ENCODE measurements at places on chromosomes 12 and 14.

- DNase-seq = no peak
Measured at GRCh38 chr12:51821440-51822260, 26.9 kb downstream of the FIGNL2 start.

- no peak for DNase-seq
Measured at GRCh38 chr14:65790172-65790815, 377.8 kb downstream of the FUT8 start.

- DNase-seq = no peak
Measured at GRCh38 chr14:34883954-34884353, 8.8 kb upstream of the BAZ1A start.

- DNase-seq = peak; percentile 39
Measured at GRCh38 chr14:77375973-77376770, 722 bp downstream of the TMED8 start.

- no peak for DNase-seq
Measured at GRCh38 chr12:108491256-108491655, 23.8 kb upstream of the FICD start.

- no peak for DNase-seq
Measured at GRCh38 chr12:93896427-93896826, 219.3 kb downstream of the CRADD start.

- no peak for DNase-seq
Measured at GRCh38 chr12:67741270-67741669, 92.7 kb downstream of the DYRK2 start.

- peak; percentile 43 for DNase-seq
Measured at GRCh38 chr14:72906879-72907278, 13.0 kb upstream of the DPF3 start.

DNA sequence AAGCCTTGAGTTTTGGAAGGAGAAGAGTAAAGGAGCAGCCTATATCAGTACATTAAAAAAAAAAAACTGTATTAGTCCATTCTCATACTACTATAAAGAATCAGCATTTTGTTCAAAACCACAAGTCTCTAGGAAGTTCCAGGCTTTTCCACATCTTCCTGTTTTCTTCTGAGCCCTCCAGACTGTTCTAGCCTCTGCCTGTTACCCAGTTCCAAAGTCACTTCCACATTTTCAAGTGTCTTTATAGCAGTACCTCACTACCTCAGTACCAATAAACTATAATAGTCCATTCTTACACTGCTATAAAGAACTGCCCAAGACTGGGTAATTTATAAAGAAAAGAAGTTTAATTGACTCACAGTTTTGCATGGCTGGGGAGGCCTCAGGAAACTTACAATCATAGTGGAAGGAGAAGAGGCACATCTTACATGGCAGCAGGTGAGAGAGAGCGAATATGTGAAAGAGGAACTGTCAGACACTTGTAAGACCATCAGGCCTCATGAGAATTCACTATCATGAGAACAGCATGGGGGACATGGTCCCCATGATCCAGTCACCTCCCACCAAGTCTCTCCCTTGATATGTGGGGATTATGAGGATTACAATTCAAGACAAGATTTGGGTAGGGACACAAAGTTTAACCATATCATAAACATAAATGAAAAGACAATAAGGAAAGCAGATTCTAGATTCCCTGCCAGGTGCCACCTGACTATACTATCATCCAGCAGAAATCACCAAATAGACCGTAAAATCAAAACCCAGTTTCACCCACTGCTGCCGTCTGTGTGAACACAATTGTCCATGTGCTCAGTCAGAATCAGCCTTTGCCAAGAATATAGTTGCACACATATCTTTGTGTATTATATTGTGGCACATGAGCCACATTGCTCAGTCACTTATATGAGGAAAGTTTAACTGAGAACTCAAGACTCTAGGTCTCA lies 27.8 kb downstream of the TOGARAM1 start:
- no peak for DNase-seq

DNA sequence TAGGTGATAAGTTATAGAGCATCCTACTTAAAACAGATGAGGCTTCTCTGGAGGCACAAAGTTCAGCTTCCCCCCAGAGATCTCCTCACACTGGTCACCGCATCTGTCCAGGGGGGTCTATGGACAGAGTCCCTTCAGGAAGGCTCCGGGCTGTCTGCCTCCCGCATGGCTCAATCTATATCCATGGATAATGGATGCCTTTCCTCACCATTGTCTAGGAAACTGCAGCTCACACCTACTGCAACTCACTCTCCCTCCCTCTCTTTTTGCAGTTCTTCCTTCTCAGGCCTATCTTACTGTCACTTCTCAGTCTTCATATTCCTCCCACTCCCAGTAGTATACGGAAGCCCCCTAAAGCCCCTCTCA lies 100.6 kb upstream of the BCL2L14 start:
- no peak for DNase-seq

GRCh38 chr14:75176142-75176820 lies at the start of gene TMED10:
Gene TMED10 (minus strand): TSS chr14:75176612. CDS start chr14:75176579, 33 bp downstream.
- DNase-seq = peak; percentile 84

- no peak for DNase-seq
Measured at GRCh38 chr12:20436316-20436715, 68.0 kb downstream of the PDE3A start.

GRCh38 chr12:82757656-82758055 lies 71.0 kb downstream of the TMTC2 start:
- DNase-seq = no peak

DNA sequence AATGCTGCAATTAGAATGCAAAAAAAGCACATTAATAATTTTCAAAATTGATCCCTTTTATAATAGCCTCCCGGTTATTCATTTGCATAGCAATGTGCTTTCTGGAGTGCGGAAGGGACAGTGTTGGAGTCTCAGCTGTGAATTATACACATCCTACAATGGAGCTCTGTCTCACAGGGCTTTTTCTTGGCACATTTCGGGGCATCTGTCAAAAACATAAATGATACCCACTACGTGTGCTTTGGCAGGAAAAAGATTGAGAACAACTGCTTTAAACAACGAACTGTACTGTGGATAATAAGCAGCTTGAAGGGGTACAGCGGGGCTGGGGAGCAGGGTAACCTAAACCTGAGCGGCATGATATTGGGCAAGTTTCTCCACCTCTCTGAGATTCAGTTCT lies 123.1 kb downstream of the PAH start:
- DNase-seq = no peak

DNA sequence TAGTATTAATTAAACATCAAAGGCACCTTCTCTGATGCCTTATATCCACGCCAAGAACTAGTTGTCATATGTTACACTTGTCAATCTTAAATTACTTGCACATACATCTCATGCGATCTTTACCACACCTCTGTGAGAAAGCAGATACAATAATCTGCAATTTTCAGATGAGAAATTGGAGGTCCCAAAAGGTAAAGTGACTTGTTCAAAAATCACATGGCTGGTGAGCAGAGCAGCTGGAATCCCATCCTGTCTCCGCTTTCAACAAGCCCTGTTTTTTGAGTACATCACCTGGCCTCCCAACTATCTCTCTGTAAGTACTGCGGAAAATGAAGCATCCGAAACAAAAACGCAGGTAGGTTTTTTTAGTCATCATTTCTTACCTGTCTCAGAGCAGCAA lies 203.4 kb upstream of the FOXN3 start:
- no peak for DNase-seq

DNA sequence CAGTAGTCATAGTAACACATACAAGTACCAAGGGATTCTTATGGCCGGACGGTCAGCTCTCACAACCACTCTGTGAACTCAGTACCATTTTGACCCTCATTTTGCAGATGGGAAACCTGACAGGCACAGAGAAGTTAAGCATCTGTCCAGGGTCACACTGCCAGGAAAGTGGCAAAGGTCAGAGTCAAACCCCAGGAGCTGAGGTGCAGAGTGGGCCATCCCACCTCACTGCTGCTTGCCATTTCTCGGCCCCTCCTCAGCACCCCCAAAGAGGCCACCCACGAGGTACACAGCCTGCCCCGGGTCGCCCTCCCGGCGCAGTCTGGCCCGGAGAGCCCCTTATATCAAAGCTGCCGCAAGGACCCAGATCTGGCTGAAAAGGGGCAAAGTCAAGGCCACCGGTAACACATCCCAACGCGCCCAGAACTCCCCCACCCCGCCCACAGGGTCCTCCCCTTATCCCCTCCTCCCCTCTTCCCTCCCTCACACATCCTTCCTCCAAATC lies 1.7 kb downstream of the NCOR2 start:
- no peak for DNase-seq

DNA sequence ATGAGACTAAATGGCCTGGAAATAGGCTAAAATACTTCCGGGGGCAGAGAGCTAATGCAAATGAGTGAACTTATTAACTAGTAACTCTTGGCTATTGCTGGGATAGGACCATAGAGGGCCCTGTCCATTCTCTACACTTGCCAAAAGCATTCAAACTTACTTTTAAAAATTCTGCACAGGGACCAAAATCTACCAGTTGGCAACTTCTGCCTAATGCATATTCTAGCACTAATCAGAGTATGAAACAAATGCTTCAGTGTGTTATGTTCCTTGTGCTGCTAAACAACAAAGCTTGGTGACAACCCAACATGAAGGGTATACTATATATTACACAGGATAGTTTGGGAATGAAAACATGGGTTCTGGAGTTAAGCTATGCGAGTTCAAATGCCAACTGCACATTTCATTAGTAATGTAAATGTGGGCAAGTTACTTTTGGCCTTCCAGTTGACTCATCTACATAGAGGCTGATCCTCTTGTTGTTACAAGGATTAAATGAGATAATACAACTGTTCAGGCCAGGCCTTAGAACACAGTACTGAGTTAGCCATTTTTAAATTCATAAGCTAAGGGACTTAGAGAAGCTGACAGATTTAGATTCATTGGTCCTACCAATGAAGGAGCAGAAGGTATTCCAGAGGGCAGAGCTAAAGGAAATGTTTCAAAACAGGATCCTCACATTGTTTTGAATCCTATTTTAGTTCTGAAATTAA lies 32.4 kb downstream of the HIGD1C start:
- DNase-seq = no peak

- peak; percentile 12 for DNase-seq
Measured at GRCh38 chr14:106442857-106443256, 916.5 kb downstream of the TMEM121 start.

DNA sequence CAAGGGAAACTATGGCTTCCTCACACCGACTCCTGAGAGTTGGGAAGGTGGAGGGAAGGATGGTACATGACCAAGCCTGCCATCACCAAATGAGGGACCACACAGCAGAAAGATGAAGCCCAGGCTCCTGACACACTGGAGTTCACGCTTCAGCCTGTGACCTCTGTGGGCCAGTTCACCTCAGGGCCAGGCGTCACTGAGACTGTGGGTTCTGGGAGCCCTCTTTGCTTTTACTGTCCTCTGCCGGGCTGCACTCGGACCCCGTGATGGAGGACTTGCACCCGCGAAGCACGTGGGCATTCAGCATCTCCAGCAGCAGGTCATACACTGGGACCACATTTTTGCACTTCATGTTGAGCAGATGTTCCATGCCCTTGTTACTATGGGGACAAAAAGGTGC lies 61.2 kb downstream of the ESR2 start:
- no peak for DNase-seq

- DNase-seq = no peak
Measured at GRCh38 chr12:39505023-39505422, 62.1 kb upstream of the KIF21A start.

GRCh38 chr12:121812921-121813896 lies 9.4 kb downstream of the SETD1B start:
- DNase-seq = no peak

DNA sequence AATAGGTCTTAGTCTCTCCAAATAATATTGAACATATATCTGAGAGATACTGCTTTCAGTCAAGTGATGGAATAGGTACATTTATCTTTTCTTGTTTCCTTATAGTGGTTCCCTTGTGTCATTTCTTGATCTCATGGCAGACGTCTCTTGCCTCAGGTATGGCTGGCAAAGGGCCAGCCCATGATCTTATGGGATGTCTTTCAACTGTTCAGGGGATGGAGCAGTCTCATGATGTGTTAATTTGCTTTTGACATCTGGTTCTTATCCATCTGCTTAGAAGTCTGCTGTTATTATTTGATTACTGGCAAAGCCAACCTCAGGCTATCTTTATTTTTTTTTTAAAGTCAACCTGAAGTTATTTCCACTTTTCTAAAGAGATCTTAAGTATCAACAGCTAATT lies 262.9 kb downstream of the TMEM117 start:
- no peak for DNase-seq

DNA sequence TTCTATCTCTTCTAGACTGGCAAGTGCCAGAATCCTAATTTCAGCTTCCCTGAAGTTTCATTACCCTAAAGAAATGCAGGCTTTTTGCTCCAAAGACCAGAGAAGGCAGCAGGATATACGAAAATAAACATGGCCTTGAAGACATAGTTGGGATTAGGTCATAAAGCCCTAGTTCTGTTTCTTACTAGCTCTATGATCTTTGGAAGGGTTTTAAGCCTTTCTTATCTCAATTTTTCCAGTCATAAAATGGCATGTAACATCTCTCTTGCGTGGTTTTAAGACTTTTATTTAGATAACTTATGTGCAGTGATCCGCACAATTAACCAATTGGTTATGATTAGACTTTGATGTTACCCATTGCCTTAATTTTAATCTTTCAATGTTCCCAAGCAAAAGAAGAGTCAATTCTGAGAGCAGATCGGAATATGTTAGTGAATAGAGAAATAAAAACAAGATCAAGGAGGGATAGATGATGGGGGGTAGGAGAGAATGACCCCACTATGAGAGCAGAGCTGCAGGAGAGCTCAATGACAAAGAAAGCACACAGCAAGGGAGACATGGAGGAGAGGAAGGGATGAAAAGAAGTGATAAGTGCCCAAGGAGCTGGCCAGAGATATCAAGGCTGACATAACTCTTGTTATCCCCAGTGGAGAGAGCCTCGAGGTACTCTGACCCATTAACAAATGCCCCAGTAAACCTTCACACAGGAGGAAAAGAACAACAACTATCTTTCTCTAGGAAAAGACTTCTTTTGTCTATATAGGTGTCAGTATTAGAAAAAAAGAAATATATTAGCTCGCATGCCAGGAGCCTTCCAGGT lies 53.0 kb upstream of the ANP32D start:
- no peak for DNase-seq

DNA sequence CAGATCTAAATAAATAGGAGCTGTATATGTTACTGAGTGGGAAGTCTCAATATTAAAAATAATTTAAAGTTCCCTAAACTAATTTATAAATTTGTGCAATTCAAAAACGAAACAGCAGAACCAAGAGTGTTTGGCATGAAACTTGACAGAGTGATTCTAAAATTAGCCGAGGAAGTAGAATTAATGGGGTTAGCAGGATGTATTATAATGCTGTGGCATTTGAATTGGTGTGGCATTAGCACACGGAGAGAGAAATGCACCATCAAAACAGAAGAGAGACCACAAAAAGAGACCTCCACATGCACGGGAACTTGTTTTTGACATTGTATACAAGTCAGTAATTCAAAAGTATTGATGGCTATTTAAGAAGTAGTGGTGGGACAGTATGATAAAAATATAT lies 366.0 kb upstream of the RGS6 start:
- DNase-seq = no peak

- no peak for DNase-seq
Measured at GRCh38 chr12:5192726-5193125, 149.0 kb downstream of the KCNA5 start.

- no peak for DNase-seq
Measured at GRCh38 chr12:130300737-130301535, 36.8 kb upstream of the PIWIL1 start.

Measured in K562 (cell line).